ENCODE measurements at places on chromosomes 12 and 14. TPM values are rescaled to one million over a fixed set of nuclear protein-coding genes. Genes with fewer than 3 reads are reported as not detected.

Gene ISCU
- total RNA-seq, result 84.4 TPM

Gene PARPBP
- 13.9 TPM for total RNA-seq

Gene P2RX7
- total RNA-seq, result 1.2 TPM

Gene HCAR2
- not detected for total RNA-seq

Gene CEP83
- 10.6 TPM for total RNA-seq

Gene ACSS3
- total RNA-seq, result 1.2 TPM

GRCh38 chr12:22518060-22518719 is 26.2 kb downstream of the C2CD5 start:
- DNase-seq, result peak; percentile 50

GRCh38 chr14:39434401-39434800 is 2.2 kb upstream of the FBXO33 start:
- DNase-seq, result no peak

GRCh38 chr12:58393152-58393551 is 451.8 kb downstream of the ATP23 start:
- peak; percentile 65 for DNase-seq
